GM04504 (cell line): ENCODE measurements at places on chromosomes 6 and 20.

DNA sequence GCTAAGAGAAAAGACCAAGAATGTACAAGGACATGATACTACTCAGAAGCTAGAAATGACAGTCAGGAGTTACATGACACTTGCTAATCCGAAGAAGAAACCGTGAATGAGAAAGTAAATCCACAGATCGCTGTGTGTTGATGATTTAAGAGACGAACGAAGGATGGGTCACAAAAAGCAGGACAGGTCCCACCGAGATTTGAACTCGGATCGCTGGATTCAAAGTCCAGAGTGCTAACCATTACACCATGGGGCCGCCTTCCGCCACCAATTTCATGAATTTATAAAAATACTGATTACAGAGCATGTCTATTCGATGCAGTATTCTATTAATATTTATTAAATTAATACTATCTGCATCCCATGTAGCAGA lies 54.0 kb upstream of the BTN3A2 start:
- no peak for DNase-seq

- DNase-seq, result no peak
Measured at GRCh38 chr20:61852268-61853072, 213.2 kb downstream of the TAF4 start.

DNA sequence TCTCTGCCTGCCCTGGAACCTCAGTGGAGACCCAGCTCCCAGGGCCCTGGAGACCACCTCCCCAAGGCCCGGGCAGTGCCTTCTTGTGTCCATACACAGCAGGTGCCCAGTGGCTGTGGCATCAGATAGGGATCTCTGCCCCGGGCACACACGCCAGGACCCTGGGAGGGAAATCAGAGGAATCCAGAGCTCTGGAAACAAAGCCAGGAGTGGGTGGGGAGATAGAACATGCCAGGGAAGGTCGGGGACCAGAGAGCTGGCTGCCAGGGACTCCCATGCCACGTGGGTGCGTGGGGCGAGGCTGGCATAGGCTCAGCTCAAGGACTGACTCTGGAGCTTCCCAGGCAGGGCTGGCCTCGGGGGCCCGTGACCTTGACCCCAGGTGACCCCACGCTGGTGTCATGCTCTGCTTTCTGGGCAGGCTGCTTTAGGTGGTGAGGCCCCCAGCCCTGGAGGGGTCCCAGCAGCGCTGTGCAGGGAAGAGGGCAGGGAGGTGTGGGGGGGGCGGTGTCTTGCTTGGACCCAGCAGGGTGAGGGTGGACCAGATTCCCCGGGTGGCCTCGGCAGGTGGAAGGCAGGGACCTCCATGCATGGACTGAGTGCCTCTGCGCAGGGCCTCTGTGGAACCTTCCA lies 17.6 kb upstream of the GATA5 start:
- DNase-seq, result no peak

DNA sequence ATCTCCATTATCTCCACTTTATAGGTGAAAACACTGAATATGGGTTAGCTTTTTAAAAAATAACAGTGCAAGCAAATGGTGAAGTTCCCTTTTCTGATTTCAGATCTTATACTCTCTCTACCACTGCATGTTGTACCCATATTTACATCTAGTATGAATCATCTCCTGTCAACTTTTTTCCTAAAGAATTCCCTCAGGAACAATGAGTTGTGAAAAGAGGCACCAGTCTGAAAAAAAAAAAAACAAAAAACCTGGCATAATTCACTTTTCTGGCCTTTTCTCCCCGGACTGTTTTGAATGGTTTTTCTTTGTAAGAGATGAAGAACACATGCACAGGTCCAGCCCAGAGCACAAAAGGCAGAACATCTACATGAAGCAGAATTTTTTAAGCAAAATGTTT lies 596.0 kb downstream of the COL12A1 start:
- DNase-seq, result no peak

GRCh38 chr6:15087186-15087589 lies 158.7 kb upstream of the JARID2 start:
- no peak for DNase-seq

- no peak for DNase-seq
Measured at GRCh38 chr6:79180052-79180451, 54.4 kb downstream of the HMGN3 start.

- peak; percentile 3 for DNase-seq
Measured at GRCh38 chr6:44177691-44178423, 19.2 kb downstream of the CAPN11 start.

- DNase-seq, result no peak
Measured at GRCh38 chr20:48705240-48706115, 122.3 kb downstream of the PREX1 start.

- DNase-seq, result peak; percentile 73
Measured at GRCh38 chr20:8853805-8854338, 215.0 kb upstream of the PLCB4 start.

DNA sequence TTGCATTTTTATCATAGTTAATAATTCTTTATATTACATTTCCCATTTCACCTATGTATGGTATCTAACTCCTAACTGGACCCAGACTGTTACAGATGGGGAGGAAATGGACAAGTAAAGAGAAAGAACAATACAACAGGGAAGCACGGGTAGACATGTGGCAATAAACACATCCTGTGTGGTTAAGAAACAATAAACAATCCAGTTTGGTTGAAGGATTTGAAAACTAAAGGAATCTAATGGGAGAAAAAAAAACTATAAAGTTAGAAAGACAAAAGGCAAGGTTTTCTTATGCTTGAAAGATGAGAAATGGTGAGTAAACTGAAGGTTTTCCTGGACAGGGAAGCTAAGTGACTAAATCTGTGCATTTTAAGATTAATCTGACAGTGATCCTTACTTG lies 34.9 kb upstream of the ALDH8A1 start:
- no peak for DNase-seq

- DNase-seq, result no peak
Measured at GRCh38 chr20:32385541-32385940, 27.4 kb downstream of the ASXL1 start.
